Activated naive CD8-positive, alpha-beta T cell treated with anti-CD3 and anti-CD28 coated beads, Interleukin-2, amount 50 U/mL, for 24 hours (primary cell): ENCODE measurements at places on chromosomes 16 and 17.

DNA sequence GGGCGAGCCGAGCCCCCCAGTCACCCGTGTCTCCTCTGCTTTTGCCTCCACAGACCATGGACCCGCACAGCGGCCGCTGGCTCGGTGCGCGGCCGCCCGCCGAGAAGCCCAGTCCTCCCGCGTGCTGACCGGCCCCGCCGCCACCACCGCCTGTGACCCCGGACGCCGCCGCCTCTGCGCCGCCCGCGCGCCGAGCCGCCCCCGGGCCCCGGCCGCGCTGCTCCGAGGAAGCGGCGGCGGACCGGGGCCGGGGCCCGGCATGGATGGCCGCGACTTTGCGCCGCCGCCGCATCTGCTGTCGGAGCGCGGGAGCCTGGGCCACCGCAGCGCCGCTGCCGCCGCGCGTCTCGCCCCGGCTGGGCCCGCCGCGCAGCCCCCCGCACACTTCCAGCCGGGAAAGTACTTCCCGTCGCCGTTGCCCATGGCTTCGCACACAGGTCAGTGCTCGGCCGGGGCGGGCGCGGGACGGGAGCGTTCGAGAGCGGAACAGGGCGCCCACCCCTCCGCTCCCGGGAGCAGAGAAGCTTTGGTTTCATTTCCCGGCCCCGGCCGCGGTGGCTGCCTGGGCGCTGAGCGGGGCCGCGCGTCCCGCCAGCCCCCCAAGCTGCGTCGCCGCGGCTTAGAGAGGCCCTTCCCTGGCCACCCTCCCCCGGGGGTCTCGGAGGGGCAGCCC lies 4.4 kb downstream of the BAHCC1 start:
- peaks cover 26% of the 10 kb centered on the region for H3K4me1 ChIP-seq
- peaks cover 67% of the 10 kb centered on the region for H3K27me3 ChIP-seq
- peak overlapping the region; percentile 60 for H3K4me3 ChIP-seq
- DNase-seq = no peak

GRCh38 chr16:3859889-3860288 lies 20.6 kb downstream of the CREBBP start:
- no peak overlapping the region for H3K27ac ChIP-seq
- DNase-seq = no peak
- peaks cover 82% of the 10 kb centered on the region for H3K4me1 ChIP-seq
- no peak overlapping the region for H3K4me3 ChIP-seq
- H3K27me3 ChIP-seq = no peaks in the 10 kb centered on the region
- no peaks in the 10 kb centered on the region for H3K36me3 ChIP-seq

GRCh38 chr16:75234856-75235696 lies 16.3 kb downstream of the CTRB1 start:
- peaks cover 9% of the 10 kb centered on the region for H3K4me1 ChIP-seq
- no peak for DNase-seq
- H3K4me3 ChIP-seq = no peak overlapping the region
- H3K36me3 ChIP-seq = no peaks in the 10 kb centered on the region
- no peak overlapping the region for H3K27ac ChIP-seq

DNA sequence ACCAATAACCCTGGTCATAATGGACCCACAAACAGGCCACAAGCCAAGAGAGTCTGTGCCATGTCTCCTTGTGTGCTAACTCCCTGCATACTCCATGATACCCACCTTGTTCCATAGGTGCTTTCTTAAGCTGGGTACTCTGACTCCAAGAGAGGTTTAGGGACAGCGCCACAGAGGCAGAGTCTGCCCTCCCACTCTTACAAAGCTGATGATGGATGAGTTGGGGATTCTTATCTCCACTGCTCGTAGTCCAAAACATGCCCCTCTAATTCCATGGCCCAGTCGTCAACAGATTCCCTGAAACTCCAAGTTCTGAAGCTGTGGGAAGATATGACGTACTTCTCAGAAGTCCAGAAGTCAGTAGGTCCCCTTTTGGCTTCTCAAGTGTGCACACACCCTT lies 184.4 kb upstream of the CCL2 start:
- DNase-seq = no peak
- H3K4me3 ChIP-seq = no peak overlapping the region
- H3K4me1 ChIP-seq = no peaks in the 10 kb centered on the region
- H3K27ac ChIP-seq = no peak overlapping the region

GRCh38 chr17:75703591-75703990 lies 17.7 kb upstream of the ITGB4 start:
- peaks cover 20% of the 10 kb centered on the region for H3K36me3 ChIP-seq
- no peak overlapping the region for H3K4me3 ChIP-seq
- H3K27ac ChIP-seq = no peak overlapping the region
- no peak for DNase-seq
- H3K27me3 ChIP-seq = no peaks in the 10 kb centered on the region

DNA sequence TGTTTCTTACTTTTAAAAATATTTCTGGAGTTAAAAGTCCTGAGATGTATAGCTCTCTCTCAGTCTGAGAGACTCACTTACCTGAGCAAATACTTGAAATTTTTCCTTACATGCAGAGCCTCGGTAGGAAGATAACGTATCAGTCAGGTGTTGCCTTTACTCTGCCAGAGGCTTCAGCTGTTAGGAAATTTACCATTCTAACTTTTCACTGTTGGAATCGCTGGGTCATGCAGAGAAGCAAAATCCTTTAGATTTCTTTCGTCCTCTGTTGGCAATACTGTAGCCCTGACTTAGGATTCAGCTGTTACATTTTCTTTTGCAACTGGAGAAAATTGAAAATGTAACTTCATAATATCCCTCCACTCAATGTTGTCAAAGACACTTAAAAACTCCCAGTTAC lies 20.0 kb upstream of the KCNJ16 start:
- no peaks in the 10 kb centered on the region for H3K36me3 ChIP-seq
- peaks cover 3% of the 10 kb centered on the region for H3K27me3 ChIP-seq
- no peaks in the 10 kb centered on the region for H3K4me1 ChIP-seq

GRCh38 chr17:81825841-81826466 lies 7.1 kb downstream of the MCRIP1 start:
- DNase-seq = no peak
- H3K4me3 ChIP-seq = no peak overlapping the region
- no peak overlapping the region for H3K27ac ChIP-seq

GRCh38 chr16:58882292-58882691 lies 148.2 kb upstream of the GOT2 start:
- H3K27ac ChIP-seq = no peak overlapping the region
- peaks cover 11% of the 10 kb centered on the region for H3K27me3 ChIP-seq
- DNase-seq = no peak
- H3K4me3 ChIP-seq = no peak overlapping the region
- no peaks in the 10 kb centered on the region for H3K36me3 ChIP-seq

GRCh38 chr16:47067203-47067602 lies 76.5 kb downstream of the NETO2 start:
- no peak overlapping the region for H3K27ac ChIP-seq
- H3K4me1 ChIP-seq = peaks cover 6% of the 10 kb centered on the region

DNA sequence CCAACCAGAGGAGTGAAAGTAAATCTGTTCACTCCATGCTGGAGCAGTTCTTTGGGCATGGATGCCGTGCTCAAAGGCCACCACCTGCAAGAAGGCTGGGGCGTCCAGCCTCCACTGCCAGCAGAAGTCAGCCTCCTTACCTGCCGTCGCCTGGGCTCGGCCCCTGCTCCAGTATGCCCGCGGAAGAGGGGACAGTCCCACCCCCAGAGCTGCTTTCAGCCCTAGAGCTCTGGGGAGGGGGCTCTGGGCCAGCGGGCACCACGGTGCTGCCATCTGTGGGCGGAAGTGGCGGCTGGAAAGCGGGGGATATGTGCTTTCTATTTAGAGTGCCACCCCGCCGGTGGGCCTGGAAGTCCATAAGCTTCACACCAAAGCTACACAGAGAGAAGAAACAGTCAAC lies 75.9 kb downstream of the ARHGAP17 start:
- H3K36me3 ChIP-seq = peaks cover 41% of the 10 kb centered on the region
- peaks cover 5% of the 10 kb centered on the region for H3K4me1 ChIP-seq
- no peak overlapping the region for H3K27ac ChIP-seq
- no peak for DNase-seq

DNA sequence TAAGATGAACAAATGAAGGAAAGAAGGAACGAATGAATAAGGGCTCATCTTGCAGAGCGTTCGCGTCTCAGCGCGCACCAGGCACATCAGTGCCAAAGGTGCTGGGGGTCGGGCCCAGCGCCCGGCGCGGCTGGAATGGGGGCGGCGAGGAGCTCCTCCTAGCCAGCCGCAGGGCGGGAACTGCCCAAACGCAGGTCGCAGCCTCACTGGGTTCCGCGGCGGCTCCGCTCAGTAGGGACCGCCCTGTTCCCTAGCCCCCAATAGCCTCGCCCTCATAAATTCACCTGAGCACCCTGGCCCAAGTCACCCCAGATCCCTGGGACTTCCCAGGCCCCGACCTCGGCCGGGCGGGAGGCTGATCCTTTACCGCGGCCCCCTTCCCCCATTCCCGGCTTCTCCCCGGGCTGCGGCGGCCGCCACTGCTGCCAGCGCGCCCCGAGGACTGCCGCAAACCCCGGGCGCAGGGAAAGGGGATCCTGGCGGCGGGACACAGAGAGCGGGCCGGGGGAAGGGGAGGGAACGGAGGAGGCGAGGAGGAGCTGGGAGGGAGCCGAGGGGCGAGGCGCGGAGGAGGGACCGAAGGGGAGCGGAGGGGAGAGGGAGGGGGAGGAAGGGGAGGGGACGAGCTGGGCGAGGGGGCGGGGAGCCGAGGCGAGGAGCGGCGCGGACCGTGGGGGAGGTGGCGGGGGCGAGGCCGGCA lies 377 bp upstream of the CRHR1 start:
- peak; percentile 10 for DNase-seq
- no peak overlapping the region for H3K27ac ChIP-seq
- peaks cover 4% of the 10 kb centered on the region for H3K4me1 ChIP-seq
- H3K36me3 ChIP-seq = no peaks in the 10 kb centered on the region
- peaks cover 70% of the 10 kb centered on the region for H3K27me3 ChIP-seq
- peak overlapping the region; percentile 68 for H3K4me3 ChIP-seq

DNA sequence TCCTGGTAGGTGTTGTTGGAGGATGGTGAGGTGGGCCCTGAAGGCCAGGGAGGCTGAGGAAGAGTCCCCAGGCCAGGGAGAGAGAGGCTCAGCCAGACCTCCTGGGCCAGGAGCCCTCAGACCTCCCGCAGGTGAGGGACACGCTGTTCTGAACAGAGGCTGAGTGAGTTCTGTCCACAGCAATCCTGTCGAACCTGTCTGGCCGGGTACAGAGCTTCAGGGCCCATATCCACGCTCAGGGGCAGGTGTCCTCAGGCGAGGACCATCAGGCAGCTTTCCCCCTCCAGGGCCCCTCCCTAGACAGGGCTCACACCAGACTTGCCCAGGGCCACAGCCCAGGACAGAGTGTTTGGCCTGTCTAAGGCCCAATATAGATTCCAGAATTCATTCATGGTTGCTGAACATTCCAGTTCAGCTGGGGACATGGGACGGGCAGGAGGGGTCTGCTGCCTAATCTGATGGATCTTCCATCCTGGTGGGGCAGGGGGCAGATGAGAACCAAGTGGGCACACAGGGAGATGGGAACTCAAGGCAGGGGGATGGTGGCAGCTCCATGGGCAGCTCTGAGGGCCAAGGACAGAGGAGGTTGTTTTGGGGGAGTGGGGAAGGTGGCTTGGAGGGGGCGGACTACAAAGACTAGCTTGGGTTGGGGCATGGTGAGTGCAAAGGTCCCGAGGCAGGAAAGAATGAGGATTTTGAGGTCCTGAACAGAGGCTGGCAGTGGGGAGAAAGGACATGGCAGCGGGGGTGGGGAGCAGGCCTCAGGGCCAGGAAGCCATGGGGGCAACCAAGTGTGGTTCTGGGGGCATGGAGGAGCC lies 23.4 kb upstream of the MPRIP start:
- peaks cover 28% of the 10 kb centered on the region for H3K4me1 ChIP-seq
- no peaks in the 10 kb centered on the region for H3K36me3 ChIP-seq
- DNase-seq = no peak
- H3K27me3 ChIP-seq = no peaks in the 10 kb centered on the region
- no peak overlapping the region for H3K27ac ChIP-seq
- H3K4me3 ChIP-seq = no peak overlapping the region

DNA sequence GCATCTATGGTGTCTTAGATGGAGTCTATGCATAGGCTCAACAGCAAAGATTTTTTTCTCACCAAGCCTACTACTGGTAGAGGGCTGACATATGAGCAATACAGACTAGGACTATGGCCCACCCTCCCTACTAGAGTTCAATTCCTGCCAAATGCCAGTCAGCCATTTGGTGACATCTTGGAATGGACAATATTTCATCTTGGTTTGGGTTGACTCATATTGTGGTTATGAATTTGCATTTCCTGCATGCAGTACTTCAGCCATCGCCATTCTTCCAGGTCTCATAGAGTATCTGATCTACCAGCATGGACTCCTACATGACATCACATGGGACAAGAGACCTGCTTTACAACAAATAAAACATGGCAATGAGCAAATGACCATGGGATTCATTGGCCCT lies 778.1 kb upstream of the SOX9 start:
- DNase-seq = no peak
- H3K4me3 ChIP-seq = no peak overlapping the region
- H3K27me3 ChIP-seq = no peaks in the 10 kb centered on the region
- H3K36me3 ChIP-seq = no peaks in the 10 kb centered on the region

GRCh38 chr17:78729641-78730040 lies 52.4 kb downstream of the CYTH1 start:
- no peaks in the 10 kb centered on the region for H3K27me3 ChIP-seq
- no peak for DNase-seq
- peak overlapping the region; percentile 19 for H3K4me3 ChIP-seq
- H3K4me1 ChIP-seq = peaks cover 90% of the 10 kb centered on the region
- peak overlapping the region; percentile 46 for H3K27ac ChIP-seq

GRCh38 chr17:51118330-51119195 lies 2.1 kb downstream of the SPAG9 start:
- peak overlapping the region; percentile 92 for H3K4me3 ChIP-seq
- H3K27ac ChIP-seq = peak overlapping the region; percentile 91
- peaks cover 66% of the 10 kb centered on the region for H3K4me1 ChIP-seq
- peaks cover 1% of the 10 kb centered on the region for H3K36me3 ChIP-seq
- no peak for DNase-seq

GRCh38 chr16:12907670-12908233 lies 6.4 kb downstream of the SHISA9 start:
- no peak overlapping the region for H3K27ac ChIP-seq
- DNase-seq = no peak
- H3K4me1 ChIP-seq = no peaks in the 10 kb centered on the region
- no peak overlapping the region for H3K4me3 ChIP-seq
- H3K36me3 ChIP-seq = no peaks in the 10 kb centered on the region

GRCh38 chr17:28758411-28759121 lies 14.8 kb downstream of the TRAF4 start:
- DNase-seq = no peak
- H3K4me3 ChIP-seq = no peak overlapping the region
- peaks cover 7% of the 10 kb centered on the region for H3K4me1 ChIP-seq
- H3K27me3 ChIP-seq = no peaks in the 10 kb centered on the region

GRCh38 chr17:3157218-3157617 lies 29.9 kb upstream of the OR1G1 start:
- no peak for DNase-seq
- H3K27ac ChIP-seq = no peak overlapping the region
- H3K27me3 ChIP-seq = peaks cover 13% of the 10 kb centered on the region
- H3K36me3 ChIP-seq = no peaks in the 10 kb centered on the region
- H3K4me3 ChIP-seq = no peak overlapping the region
